Kidney glomerular epithelial cell (primary cell): ENCODE measurements at places on chromosomes 2 and 18.

GRCh38 chr2:134260713-134261112 lies 6.8 kb downstream of the MGAT5 start:
- DNase-seq = no peak

- no peak for DNase-seq
These were observed 141.3 kb downstream of the EML6 start for GRCh38 chr2:54864727-54865126.

DNA sequence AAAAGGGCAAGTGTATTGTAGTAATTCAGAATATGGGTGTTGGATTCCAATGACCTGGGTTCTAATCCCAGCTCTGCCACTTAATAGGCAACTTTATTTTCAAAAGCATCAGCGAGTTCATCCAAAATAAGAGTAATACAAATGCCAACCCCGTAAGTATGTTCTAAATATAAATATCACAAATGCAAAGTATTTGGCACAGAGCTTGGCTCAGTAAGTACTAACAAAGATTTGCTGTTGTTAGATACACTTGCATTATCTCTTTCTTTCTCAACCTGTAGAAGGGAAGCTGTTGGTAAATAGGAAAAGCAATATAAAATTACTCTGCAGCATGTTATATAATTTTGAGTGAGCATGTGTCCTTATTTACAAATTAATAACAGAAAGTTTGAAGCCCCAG lies 1302.6 kb upstream of the FAM98A start:
- DNase-seq = no peak

DNA sequence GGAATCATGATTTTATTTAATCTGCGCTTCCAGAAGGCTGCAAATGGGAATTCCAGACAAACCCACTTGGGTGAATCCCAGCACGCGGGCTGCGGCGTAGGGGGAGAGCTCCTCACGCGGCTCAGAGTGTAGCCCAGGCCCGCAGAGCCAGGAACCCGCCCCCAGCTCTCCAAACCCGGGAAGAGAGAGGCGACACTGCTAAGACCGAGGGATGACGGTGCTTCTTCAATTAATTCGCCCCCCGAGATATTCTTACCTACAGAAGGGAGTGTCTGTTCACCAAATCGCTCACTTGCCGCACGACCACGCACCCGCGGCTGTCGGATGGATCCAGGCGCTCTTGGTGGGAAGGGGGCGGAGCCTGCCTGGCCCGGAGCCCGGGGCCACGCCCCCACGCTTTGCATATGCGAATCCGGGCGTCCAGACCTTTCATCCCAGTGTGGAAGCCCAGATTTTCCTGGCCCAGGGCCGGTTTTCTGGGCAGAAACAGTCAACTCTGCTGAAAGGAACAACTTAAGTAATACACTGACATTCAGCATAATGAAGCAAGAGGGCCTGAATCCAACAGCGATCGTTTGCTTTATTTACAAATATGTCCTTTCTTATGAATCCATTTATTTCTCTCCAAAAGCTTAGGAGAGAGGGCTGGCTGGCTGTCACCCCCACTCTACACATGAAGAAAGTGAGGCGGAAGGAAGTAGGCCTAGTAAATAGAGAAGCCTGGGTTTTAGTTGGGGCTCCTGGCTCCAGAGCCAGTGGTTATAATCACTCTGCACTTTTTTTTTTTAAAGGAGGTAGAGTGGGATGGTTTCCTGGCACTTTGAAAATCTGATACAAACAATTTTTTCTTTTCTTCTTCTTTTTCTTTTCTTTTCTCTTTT lies at the start of gene SLC19A3:
Gene SLC19A3 (minus strand): TSS at position 342 of the 881 bp plus-strand sequence. CDS start 15,710 bp downstream, outside the sequence.
- DNase-seq = peak; percentile 40

GRCh38 chr2:119023534-119023933 lies 81.5 kb downstream of the MARCO start:
- no peak for DNase-seq
